ENCODE measurements at places on chromosomes 5 and 9.

- no peaks in the 10 kb centered on the region for H3K4me1 ChIP-seq
- no peaks in the 10 kb centered on the region for H3K27me3 ChIP-seq
- no peak for DNase-seq
Measured at GRCh38 chr9:85536514-85536913, 205.2 kb downstream of the AGTPBP1 start.

DNA sequence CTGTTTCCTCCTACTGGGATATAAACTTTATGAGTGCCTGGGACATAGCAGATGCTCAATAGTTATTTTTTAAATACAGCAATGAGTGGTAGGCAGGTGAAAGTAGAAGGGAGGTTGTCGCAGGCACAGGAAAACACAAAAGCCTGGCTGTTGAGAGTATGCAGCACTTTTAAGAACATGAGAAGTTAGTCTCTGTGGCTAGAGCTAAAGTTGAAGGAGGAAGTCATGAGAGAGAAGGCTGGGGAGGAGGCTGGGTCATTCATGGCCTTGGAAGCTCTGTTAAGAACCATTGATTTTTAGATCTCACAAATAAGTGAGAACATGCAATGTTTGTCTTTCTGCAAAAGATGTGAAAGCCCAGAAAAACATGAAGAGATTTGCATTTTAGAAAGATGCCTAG is 126.7 kb downstream of the PRKACG start:
- H3K27ac ChIP-seq = no peak overlapping the region
- H3K36me3 ChIP-seq = no peaks in the 10 kb centered on the region
- H3K27me3 ChIP-seq = peaks cover 4% of the 10 kb centered on the region
- H3K4me3 ChIP-seq = no peak overlapping the region
- no peak for DNase-seq

DNA sequence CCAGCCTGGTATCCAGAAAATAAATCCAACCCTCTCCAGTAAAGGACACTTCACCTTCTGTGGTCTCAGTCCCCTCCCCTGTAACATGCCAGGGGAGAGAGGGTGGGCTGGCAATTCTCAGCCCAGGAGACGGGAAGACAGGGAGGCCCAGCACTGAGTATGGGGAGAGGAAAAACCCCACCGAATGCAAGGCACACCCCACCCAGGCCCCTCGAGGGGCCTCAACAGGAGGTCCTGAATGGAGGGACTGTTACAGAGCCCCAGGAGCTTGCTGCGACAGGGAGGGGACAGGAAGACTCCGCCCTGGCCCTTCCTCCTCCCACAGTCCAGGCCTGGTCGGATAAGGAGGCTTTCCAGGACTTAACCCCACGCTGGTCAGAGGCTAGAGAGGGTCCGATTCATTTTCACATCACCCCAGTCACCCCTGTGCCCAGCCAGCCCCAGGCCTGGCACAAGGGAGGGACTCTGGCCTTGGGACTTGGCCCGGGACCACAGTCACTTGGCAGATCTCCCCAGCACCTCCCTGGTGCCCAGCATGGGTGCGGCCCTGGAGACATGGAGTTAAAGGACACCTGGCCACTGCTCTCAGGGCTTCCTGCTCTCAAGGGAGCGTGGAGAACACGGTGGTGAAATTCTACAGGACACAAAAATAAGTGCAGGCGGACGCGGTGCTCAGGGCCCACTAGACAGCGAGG is 44.9 kb upstream of the STXBP1 start:
- peak overlapping the region; percentile 74 for H3K4me3 ChIP-seq
- H3K4me1 ChIP-seq = peaks cover 22% of the 10 kb centered on the region
- no peaks in the 10 kb centered on the region for H3K36me3 ChIP-seq
- peak; percentile 66 for DNase-seq
- H3K27me3 ChIP-seq = no peaks in the 10 kb centered on the region

DNA sequence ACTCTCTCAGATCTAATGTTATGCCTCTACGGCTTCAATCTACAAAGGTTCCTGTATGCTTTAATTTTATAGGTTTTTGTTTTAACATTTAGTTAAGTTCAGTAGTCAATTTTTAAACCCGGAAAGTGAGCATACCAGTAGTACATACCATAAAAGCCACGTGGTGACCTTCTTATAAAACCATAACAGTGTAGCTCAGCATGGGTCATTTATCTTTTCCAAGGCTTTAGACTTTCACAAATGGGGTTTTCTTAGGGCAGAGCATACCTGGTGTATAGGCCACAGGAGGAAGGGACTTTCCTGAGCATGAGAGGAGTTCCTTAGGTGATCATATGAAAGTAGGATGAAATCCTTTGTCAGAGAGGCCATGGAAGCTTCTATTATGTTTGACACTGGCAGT is 23.2 kb downstream of the ECM2 start:
- H3K4me1 ChIP-seq = peaks cover 6% of the 10 kb centered on the region
- H3K27ac ChIP-seq = no peak overlapping the region
- no peak overlapping the region for H3K4me3 ChIP-seq
- no peak for DNase-seq
- no peaks in the 10 kb centered on the region for H3K36me3 ChIP-seq
- H3K27me3 ChIP-seq = no peaks in the 10 kb centered on the region

DNA sequence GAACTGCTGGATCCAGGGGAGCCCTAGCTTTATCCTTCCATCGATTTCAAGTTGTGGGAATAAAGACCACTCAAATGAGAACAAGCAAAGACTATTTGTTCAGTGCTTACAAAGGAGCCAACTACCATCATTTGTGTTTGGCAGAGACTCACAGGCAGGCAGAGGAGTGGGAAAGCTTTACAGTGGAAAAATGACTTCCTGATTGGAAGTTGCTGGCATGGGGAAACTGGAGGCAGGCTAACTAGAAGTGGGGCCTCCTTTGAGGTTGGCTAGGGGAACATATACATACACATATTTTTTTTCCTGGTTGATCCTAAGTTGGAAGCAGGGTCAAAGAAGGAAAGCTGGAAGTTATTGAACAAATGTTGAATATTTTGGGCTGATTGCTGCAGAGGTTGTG is 121.7 kb downstream of the ACTBL2 start:
- no peak overlapping the region for H3K4me3 ChIP-seq
- DNase-seq = no peak
- H3K27ac ChIP-seq = no peak overlapping the region
- H3K4me1 ChIP-seq = no peaks in the 10 kb centered on the region
- no peaks in the 10 kb centered on the region for H3K27me3 ChIP-seq

DNA sequence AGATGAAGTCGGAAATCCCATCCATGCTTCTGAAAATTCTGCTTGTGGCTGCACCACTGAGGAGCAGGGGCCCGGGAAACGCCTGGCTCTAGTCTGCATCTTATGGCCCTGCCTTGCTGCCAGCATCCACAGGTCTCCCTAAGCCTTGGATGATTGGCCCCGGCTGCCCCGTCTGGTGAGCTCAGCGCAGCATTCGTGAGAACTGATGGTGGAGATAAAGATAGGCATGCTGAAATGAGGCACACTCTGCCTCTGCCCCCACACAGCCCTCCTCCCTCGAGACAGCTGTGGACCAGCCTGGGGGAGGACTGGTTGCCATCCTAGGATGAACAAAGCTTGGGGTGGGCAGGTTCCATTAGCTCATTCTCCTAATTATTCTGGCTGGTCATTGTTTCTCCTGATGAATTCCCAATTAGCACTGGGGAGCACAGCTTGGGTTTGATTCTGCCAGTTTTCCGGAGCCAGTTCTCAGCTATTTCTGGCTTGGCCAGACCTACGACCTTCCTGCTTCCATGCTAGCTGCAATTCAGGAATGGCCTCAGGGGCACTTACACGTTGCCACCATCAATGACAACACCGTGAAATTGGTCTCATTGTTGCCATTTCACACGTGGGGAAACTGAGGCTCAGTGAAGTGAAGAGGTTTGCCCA is 62.8 kb upstream of the CPEB4 start:
- H3K4me1 ChIP-seq = peaks cover 11% of the 10 kb centered on the region
- no peak overlapping the region for H3K4me3 ChIP-seq
- no peaks in the 10 kb centered on the region for H3K27me3 ChIP-seq
- DNase-seq = peak; percentile 49
- H3K27ac ChIP-seq = no peak overlapping the region

GRCh38 chr5:149747833-149748366 is 17.8 kb downstream of the PPARGC1B start:
- H3K36me3 ChIP-seq = no peaks in the 10 kb centered on the region
- no peak overlapping the region for H3K4me3 ChIP-seq
- peaks cover 59% of the 10 kb centered on the region for H3K4me1 ChIP-seq
- peak overlapping the region; percentile 89 for H3K27ac ChIP-seq
- no peak for DNase-seq
- no peaks in the 10 kb centered on the region for H3K27me3 ChIP-seq

GRCh38 chr5:528629-529511 is 4.6 kb upstream of the SLC9A3 start:
- peaks cover 27% of the 10 kb centered on the region for H3K27me3 ChIP-seq
- no peak overlapping the region for H3K27ac ChIP-seq
- peak; percentile 14 for DNase-seq
- no peaks in the 10 kb centered on the region for H3K4me1 ChIP-seq

- no peaks in the 10 kb centered on the region for H3K36me3 ChIP-seq
- no peak overlapping the region for H3K27ac ChIP-seq
- peaks cover 30% of the 10 kb centered on the region for H3K4me1 ChIP-seq
- no peak for DNase-seq
- H3K27me3 ChIP-seq = no peaks in the 10 kb centered on the region
Measured at GRCh38 chr5:75522025-75522424, 10.3 kb downstream of the POLK start.

- no peak for DNase-seq
- no peaks in the 10 kb centered on the region for H3K27me3 ChIP-seq
- peak overlapping the region; percentile 59 for H3K27ac ChIP-seq
- peak overlapping the region; percentile 38 for H3K4me3 ChIP-seq
- H3K36me3 ChIP-seq = no peaks in the 10 kb centered on the region
- no peaks in the 10 kb centered on the region for H3K4me1 ChIP-seq
Measured at GRCh38 chr5:139459451-139459934, 3.0 kb downstream of the ECSCR start.

DNA sequence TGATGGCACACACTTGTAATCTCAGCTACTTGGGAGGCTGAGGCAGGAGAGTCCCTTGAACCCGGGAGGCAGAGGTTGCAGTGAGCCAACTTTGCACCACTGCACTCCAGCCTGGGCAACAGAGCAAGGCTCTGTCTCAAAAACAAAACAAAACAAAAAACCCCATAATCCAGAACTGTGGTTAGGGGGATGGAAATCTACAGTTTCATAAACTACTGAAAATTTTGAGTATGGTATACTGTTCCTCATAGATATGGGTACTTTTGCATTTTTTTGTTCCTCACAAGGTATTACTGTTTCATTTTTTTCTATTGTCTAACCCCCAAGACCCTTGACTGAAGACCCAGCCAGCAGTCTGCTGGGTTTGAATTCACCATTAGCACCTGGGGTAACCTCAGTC is 52.2 kb upstream of the MAP3K1 start:
- H3K27me3 ChIP-seq = no peaks in the 10 kb centered on the region
- no peak for DNase-seq

- H3K27ac ChIP-seq = no peak overlapping the region
- H3K27me3 ChIP-seq = no peaks in the 10 kb centered on the region
- no peaks in the 10 kb centered on the region for H3K36me3 ChIP-seq
- peak overlapping the region; percentile 24 for H3K4me3 ChIP-seq
- H3K4me1 ChIP-seq = peaks cover 19% of the 10 kb centered on the region
Measured at GRCh38 chr9:22645893-22646292, 199.3 kb downstream of the DMRTA1 start.

DNA sequence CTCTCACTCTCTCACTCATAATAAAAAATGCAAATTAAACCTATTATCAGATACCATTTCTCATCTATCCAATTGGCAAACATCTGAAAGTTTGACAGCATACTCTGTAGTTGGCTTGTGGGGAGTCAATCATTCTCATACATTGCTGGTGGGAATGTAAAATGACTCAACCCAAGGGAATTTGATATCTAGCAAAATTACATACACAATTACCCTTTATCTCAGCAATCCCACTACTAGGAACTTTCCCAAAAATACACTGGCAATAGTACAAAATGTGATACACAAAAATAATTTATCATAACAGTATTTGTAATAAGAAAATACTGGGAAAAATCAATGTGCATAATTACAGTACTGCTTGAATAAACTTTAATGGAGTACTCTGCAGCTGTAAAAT is 731.3 kb downstream of the DTWD2 start:
- H3K4me1 ChIP-seq = no peaks in the 10 kb centered on the region
- no peak overlapping the region for H3K27ac ChIP-seq
- H3K27me3 ChIP-seq = no peaks in the 10 kb centered on the region

- no peaks in the 10 kb centered on the region for H3K27me3 ChIP-seq
- H3K4me1 ChIP-seq = no peaks in the 10 kb centered on the region
- no peak overlapping the region for H3K4me3 ChIP-seq
- H3K27ac ChIP-seq = no peak overlapping the region
Measured at GRCh38 chr5:31931874-31932273, 242.2 kb downstream of the GOLPH3 start.

DNA sequence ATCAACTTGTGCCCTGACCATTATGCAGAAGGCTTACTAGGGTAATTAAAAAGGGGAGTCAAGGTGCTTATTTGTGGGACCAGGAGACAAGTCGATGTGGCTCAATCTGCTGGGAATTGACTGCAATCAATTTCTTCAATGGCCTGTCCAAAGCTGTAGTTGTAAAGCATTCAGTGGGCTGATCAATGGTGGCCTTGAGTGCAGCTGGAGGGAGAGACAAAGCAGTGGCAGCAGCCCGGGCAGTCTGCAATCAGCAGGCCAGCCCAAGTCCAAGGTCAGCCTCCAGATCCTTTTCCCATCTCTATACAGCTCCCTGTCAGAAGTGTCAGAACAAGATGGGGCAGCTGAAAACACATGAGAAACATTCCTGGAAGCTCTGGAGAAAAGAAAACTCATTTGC is 51.0 kb upstream of the BRINP1 start:
- no peak overlapping the region for H3K27ac ChIP-seq
- H3K4me3 ChIP-seq = no peak overlapping the region
- no peaks in the 10 kb centered on the region for H3K27me3 ChIP-seq
- H3K36me3 ChIP-seq = no peaks in the 10 kb centered on the region

DNA sequence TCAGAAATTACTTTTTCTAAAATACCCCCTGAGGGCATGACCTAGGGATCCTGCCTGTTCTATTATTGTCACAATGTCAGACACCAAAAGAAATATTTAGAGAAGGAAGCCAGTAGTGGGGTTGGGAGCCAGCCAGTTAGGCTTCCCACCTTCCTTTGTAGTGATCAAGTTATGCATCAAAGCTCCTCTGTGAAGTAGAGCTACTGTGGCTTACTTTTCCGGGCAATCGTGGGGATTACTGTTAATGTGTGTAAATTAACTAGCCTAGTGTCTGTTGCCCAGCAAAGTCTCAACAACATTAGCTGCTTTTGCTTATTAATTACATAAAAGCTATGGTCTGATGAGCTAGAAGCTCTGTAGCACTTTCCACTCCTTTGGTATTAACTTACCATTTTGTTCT is 109.0 kb upstream of the PCAT7 start:
- H3K27me3 ChIP-seq = no peaks in the 10 kb centered on the region
- H3K36me3 ChIP-seq = no peaks in the 10 kb centered on the region
- no peak overlapping the region for H3K27ac ChIP-seq

DNA sequence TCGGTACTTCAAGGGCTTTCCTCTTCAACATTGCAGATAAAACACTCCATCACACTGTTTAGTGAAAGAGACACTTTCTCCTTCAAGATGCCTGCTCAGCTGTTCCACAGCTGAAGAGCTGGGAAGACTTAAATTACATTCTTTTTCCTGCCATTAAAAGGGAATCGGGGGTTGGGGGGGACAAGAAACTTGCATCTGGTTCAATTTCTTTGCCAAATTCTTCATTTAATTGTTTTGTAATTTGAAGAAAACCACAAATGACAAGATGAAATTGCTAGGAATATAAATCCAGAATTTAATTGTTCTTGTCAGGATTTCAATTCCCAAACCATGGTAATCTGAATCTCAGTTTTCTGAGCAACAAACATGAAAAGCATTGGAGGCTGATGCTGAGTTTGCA is 478.3 kb downstream of the EBF1 start:
- no peak for DNase-seq
- H3K4me1 ChIP-seq = no peaks in the 10 kb centered on the region
- H3K4me3 ChIP-seq = no peak overlapping the region
- H3K36me3 ChIP-seq = no peaks in the 10 kb centered on the region
- H3K27ac ChIP-seq = no peak overlapping the region

All from psoas muscle (tissue), 8 donors.